Activated naive CD4-positive, alpha-beta T cell (primary cell): ENCODE measurements at places on chromosomes 2 and 18.

- no peak for DNase-seq
These were observed 533.7 kb upstream of the SALL3 start for GRCh38 chr18:78445880-78446279.

DNA sequence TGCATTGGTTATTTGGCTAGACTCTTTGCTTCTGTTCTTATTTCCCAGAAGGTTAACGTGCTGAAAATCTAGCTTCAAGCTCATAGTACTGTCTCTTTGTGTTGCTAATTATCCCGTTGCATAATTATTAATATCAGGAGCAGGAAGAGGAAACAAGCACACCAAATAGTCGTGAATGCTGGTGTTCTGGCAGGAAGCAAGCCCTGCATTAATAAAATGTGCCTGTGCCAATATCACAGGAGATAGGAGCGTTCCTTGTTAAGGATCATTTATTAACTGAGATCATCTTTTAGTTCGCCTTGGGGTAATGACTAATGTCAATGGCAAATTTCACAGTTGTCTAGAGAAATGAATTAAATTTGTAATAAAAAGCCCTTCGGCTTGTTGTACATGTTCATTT lies 893.0 kb upstream of the POU3F3 start:
- DNase-seq: no peak

GRCh38 chr2:119871725-119872124 lies 112.0 kb downstream of the PTPN4 start:
- DNase-seq: no peak

DNA sequence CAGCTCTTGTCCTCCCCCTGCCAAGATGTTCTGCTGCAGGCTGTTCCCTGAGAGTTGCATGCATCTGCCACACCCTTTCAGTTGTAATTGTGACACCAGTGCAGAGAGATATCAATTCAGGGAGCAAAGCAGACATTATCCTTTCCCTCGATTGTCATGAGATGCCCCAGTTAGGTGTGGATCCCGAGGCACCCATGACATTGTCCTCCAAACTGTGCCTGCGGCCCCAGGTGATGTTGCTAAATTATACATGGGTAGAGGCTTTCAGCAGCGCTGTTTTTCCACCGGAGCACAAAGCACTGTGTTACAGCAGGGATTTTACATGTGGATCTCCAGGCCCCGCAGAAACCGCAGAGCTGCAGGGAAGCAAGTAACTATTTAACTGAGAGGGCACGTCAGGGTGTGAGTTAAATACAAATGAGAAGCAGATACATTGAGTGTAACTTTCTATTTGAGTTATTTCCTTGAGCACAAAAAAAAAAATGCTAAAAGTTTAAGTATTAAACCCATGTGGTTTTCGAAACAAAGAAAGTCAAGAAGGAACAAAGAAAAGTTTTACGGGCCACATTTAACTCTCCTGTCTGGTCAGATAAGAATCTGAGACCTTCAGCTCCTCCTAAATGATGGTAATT lies 90.3 kb upstream of the BCL2L11 start:
- DNase-seq: no peak

DNA sequence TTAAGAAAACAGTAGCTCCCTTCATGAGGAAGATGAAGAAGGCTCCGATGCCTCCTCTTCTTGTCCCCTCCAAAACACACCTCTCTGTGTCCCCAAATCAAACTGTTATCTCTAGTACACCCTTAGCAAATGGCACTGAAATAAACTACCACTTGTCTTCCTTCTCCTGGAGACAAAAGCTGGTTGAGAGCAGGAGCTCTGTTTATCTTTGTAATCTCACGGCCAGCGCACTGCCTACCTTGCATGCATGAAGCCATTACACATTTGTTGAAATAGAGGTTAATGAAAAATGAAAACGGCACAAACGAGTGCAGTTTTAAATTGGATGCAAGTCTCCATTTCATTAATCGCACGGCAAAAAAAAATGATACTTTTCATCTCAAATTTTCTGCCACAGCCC lies 113.7 kb downstream of the EPB41L3 start:
- DNase-seq: no peak

- no peak for DNase-seq
These were observed 680.0 kb downstream of the EPHA4 start for GRCh38 chr2:220892018-220892634.

DNA sequence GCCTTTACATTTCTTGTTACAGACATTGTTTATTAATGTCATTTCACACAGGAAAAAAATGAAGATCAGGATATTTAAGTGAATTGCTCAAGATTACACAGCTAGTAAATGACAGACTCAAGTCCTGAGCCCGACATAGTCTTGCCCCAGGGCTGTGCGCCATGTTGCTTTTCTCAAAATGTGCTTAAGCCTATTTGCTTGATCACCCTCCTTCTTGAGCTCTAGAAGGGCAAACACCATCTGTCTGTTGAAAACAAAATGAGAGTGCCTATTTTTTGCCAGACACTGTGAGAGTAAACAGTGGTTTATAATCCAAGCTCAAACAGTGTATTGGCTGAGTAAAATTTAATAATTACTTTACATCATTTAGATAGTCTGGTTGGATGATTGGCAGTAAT lies 34.8 kb upstream of the HNMT start:
- DNase-seq: no peak

DNA sequence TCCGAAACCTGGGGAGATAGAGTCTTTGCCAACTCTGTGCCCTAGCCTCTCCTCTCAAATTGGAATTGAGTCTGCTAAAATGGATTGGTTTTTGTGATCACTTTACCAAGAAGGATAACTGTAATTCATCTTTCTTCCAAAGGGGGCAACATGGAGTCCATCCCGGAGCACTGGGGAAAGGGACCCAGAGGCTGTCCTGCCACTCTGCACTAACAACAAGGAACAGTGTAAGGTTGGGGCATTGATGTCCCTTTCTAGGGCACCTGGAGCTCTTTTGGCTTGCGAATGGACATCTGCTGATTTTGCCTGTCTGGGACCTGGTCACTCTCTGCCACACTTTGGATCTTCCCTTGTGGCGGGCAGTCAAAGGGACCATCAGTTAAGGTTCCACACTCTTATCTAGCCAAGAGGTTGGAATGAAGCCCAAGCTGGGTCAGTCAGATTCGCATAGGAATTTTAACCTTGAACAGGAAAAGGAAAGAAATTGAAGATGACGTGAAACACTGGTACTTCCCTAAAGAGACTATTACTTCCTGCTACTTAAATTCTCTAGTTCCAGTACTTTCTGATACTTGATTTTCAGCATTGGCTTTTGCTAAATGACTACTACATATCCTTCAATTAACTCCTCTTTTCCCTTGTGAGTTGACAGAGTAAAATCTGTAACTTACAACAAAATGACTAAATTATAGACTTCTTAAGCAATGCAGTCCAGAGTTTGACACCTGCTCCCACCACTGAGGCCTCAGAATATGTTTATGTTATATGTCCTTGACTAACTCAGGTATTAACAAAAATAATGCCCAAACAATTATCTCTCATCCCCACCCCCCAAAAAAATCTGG lies 64.7 kb upstream of the KLF7 start:
- no peak for DNase-seq

DNA sequence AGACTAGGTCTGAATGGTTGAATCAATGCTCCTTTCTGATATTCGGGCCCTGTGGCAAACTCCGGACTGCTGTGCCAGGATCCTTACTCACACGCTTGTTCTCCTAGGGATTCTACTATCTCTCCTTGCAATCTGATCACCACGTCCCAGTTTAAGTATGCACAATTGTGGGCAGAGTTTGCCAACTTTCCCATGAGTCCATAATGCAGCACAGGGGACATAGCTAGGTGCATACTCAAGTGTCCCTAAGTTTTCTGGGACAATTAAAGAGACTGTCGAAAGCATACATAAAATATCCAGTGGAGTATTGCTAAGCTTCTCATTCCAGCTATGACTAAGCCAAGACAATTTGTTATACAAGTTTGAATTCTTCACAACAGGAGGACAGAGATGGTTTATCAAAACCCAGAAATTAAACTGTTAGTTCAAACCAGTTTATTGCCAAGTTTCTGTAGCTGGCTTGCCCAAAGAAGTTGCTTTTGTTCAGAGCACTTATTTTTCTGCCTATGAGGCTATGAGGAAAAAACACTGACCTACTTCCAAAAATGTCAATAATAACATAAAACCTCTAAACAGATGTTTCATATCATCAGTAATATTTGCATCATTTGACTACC lies 136.1 kb downstream of the EXOC6B start:
- no peak for DNase-seq

DNA sequence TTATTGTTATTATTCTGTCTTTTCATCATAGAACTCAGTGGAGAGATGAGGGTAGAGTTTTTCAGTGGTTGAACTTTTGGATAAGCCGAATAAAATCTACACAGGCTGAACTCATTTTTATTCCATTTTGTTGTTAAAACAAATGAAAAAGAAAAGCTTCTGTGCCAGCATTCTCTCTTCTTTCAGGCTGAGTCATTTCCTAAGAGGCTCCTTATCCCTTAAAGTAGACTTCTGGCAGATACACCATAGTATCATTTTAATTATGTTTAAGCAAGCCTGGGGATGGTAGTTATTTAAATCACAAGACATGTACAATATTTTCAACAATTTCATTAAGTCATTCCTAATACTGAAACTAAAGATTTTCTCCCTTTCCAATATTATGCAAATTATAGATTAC lies 1364.0 kb upstream of the NRXN1 start:
- DNase-seq: no peak

DNA sequence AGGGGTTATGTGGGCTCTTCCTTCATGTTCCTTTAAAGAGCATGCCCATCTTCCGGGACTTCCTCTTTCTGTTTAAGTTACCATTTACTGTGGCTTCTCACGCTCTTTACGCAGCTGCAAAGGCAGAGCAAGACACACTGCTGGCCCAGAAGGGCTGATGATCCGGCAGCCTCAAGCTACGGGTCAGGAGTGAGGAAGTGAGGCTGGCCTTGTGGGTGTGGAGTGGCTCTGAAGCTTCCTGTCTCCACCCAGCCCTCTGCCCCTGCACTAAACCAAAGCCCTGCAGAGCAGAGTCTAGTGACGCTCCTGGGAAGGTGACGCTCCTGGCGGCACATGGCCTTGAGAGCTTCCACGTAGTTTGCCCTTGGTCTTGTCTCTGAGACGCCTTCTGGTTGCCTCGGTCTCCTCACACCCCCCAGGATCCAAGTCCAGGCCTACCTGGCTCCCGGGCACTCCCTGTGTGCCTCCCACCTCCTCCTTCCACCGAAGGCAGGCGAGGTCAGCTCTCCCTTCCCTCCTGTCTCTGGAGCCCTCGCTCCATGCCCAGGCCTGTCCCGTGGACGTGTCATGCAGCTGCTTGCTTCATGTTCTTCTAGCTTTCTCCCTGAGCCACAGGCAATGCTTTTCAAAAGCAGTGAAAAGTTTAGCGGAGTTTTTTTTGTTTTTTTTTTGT lies 50.3 kb downstream of the ARL4C start:
- no peak for DNase-seq

- no peak for DNase-seq
These were observed 65.3 kb downstream of the C1D start for GRCh38 chr2:67997528-67997900.

GRCh38 chr2:44079686-44080085 lies 83.9 kb upstream of the LRPPRC start:
- DNase-seq: no peak

- DNase-seq: no peak
These were observed 109.0 kb upstream of the ACVR1C start for GRCh38 chr2:157737656-157738055.

- no peak for DNase-seq
These were observed 1.6 kb downstream of the TMEM185B start for GRCh38 chr2:120221616-120222015.

DNA sequence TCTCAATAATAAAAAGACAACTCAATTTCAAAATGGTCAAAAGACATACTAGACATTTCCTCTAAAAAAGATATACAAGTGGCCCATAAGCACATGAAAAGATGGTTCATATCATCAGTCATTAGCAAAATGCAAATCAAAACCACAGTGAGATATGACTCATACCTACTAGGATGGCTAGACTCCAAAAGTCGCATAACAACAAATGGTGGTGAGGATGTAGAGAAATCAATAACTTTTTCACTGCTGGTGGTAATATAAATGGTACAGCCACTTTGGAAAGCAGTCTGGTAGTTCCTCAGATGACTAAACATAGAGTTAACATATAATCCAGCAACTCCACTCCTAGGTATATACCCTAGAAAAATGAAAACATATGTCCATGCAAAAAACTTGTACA lies 242.3 kb upstream of the NOL4 start:
- DNase-seq: no peak

- no peak for DNase-seq
These were observed 56.9 kb upstream of the ZNF397 start for GRCh38 chr18:35183886-35184285.

DNA sequence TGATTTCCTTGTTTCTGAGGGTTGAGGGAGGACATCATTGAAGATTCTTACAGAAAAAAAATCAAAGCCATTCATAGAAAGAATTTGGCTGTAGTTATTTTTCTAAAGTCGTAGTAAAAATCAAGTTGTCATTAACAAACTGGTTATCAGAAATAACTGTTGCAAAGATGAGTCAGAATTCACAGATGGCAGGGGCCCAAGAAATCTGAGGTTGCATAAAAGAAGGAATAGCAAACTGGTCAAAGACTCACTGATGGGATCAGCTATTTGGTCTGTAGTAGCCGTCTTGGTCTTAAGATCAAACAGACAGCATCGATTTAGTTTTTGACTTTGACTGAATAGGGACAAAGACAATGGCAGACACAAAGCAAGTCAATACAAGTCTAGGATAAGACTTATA lies 334.3 kb downstream of the FIGN start:
- DNase-seq: no peak

DNA sequence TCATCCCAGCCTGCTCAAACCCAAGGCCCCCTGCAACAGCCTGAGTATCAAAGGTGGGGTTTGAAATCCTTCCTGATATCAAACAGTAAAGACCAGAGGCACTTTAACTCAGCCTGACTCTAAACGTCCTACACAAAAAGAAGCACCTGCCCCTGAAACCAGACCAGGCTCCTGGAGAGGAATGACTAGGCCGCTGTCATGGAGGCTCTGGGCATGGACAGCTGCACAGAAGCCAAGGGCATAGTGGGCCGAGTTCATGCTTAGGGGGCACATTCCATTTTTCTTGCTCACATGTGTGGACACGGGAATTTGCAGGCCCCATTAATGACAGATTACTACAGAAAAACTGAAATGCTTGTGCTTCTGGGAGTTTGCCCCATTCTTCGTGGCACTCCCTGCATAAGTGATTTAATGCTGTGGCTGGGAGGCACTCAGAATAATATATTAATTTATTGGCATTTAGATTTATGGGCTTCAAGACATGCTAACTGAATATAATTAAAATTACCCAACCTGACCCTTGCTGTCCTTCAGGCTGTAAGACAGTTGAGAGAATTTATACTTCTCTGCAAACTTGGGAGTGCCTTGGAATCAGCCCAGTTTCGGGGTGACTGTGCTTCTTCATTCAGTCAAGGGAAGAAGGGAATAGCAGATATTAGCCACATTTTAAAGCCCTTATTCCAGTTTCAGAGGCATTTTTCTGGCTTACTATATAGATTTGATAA lies 105.5 kb downstream of the GYPC start:
- DNase-seq: no peak
